H1 (cell line): ENCODE measurements at places on chromosomes 5 and 9. TPM values are rescaled to one million over a fixed set of nuclear protein-coding genes. Genes with fewer than 3 reads are reported as not detected.

DNA sequence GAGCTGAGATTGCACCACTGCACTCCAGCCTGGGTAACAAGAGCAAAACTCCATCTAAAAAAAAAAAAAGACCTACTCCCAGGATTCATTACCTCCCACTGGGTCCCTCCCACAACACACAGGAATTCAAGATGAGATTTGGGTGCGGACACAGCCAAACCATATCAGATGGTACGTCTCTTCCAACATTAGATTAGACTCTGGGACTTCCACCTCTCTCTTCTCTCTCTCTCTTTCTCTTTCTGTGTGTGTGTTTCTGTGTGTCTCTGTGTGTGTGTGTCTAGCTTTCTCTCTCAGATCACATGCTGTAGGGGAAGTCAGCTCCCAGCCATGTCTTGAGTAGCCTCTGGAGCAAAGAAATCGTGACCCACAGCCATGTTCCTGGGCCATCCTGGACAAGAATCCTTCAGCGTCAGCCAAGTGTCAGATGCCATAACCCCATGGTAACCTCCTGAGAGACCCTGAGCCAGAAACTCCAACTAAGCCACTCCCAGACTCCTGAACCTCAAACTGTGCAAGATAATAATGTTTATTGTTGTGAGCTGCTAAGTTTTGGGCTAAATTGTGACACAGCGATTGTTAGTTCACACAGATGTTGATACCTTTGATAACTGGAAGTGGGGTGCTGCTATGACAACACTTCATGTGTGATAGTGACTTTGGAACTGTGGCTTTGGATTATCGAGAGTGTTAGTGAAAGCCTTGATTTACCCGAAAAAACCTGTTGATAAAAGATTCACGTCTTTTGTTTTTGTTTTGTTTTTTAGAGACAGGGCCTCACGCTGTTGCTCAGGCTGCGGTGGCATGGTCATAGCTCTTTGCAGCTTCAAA lies 4.1 kb upstream of the CMBL start:
- H3K27ac ChIP-seq, result no peak overlapping the region
- H3K27me3 ChIP-seq, result peaks cover 2% of the 10 kb centered on the region; the same call in 1 of the 2 replicates
- H3K4me3 ChIP-seq, result no peak overlapping the region
- no peak for DNase-seq
- H3K36me3 ChIP-seq, result no peaks in the 10 kb centered on the region

The TICAM2 gene
- 0.02 TPM in 1 of 2 replicates, not detected in the other for polyA plus RNA-seq

DNA sequence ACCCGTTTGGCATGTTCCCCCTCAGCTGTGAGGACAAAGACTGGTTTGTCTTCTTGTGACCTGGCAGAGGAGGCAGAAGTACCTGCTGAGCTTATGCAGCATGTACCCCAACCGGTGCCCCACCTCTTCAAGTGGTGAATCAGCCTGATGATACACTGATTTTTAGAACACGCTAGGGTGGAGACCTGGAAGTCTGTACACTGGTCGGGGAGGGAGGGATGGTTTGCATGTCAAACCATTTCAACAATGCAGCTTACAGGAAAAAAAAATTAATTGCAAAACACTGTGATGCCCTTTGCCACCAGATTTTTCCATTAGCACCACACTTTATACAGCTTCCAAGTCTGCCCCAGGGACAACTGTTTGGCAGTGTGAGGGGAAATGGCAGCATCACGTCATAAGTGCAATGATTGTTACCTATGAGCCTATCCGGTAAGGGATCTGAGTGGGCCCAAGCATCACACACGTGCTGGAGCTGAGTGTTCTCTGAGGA lies 155.1 kb upstream of the DMRT1 start:
- no peak for DNase-seq
- no peak overlapping the region for H3K27ac ChIP-seq
- H3K27me3 ChIP-seq, result no peaks in the 10 kb centered on the region
- H3K4me3 ChIP-seq, result no peak overlapping the region
- H3K4me1 ChIP-seq, result peaks cover 11% of the 10 kb centered on the region; the same call in 1 of the 2 replicates
- H3K36me3 ChIP-seq, result no peaks in the 10 kb centered on the region

DNA sequence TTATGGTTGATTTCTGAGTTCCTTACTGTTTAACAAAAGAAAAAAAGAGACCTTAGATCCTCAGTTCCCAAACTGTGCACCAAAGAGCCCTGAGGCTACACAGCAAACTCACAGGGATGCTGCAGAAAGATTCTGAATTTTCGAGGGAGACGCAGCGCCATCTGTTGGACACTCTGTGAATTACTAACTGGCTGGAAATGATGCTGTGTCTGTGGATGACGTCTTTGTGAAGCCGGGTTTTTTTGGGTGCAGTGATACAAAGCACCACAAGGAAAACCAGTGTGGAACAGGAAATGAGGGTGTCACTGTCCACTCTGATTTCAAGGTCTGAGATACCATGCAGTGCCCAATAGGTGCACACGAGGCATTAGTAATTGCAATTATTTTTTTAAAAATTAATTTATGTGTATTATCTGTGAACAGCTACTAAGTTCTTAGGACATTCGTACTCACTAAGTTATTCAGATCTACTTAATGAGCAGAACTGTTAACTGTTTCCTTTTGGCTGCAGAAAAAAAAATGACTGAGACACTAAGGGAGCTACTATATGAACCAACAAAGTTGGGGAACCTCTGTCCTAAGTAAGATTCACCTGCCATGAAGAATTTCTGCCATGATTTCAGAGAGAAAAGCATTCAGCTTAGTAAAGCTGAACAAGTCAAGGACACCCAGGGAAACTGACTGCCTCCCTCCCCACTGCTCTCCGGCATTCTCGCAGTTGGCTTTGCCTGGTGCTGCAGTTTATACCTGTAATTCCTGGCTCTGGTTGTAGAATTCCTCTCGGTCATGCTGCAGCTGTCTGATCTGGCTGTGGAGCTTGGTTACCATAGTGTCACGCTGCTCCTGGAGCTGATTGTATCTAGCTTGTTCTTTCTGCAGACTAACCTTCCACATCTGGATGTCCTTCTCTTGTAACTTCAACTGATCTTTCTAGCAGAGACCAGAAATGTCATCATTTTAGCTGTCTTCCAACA lies 23.4 kb downstream of the SPACA9 start:
- peak; percentile 89 for DNase-seq
- no peak overlapping the region for H3K27ac ChIP-seq
- peaks cover 21% of the 10 kb centered on the region for H3K36me3 ChIP-seq

DNA sequence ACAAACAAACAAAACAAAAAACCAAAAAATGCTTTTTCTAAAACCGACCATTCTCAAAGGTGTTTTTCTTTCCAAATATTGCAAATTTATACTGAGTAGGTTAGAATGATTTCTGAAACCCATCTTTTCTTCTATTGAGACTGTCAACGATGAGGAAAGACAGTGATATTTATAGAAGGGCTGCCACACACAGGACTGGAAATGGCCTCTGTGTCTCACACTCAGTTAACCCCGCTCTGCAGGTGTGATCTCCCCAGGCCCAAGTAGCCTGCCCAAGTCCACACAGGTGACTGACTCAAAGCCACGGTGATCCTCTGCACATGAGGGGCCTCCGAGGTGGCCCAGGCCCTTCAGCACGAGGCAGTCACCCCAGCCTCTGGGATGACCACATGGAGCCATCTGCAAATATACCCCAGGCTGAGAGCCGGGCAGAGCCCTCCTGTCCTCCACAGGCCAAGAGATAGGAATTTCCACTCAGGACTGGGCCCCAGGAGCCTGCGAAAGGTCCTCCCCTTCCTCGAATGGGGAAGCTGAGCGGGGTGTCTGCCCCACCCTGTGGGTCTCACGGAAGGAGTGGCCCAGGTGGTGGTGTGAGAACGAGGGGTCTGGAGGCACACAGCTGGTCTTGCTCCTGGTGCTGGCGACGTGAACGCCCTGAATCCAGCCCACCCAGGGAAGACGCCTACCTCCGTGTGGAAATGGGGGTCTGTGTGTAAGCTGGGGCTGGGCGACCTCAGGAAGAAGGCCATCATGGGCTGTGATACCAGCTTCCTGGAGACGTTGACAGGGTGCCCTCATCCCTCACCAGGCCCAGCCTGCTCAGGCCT lies 53.0 kb upstream of the PHYKPL start:
- H3K4me1 ChIP-seq, result no peaks in the 10 kb centered on the region
- H3K4me3 ChIP-seq, result no peak overlapping the region
- no peak for DNase-seq
- no peaks in the 10 kb centered on the region; the same call in 1 of the 2 replicates for H3K27me3 ChIP-seq
- H3K36me3 ChIP-seq, result no peaks in the 10 kb centered on the region

GRCh38 chr5:119055294-119055693 lies 15.6 kb upstream of the DMXL1 start:
- H3K4me1 ChIP-seq, result no peaks in the 10 kb centered on the region
- no peak overlapping the region for H3K4me3 ChIP-seq
- no peaks in the 10 kb centered on the region for H3K36me3 ChIP-seq
- no peak for DNase-seq
- H3K27ac ChIP-seq, result no peak overlapping the region
- no peaks in the 10 kb centered on the region for H3K27me3 ChIP-seq

The LCN1 gene
- polyA plus RNA-seq, result not detected in 2 replicates

DNA sequence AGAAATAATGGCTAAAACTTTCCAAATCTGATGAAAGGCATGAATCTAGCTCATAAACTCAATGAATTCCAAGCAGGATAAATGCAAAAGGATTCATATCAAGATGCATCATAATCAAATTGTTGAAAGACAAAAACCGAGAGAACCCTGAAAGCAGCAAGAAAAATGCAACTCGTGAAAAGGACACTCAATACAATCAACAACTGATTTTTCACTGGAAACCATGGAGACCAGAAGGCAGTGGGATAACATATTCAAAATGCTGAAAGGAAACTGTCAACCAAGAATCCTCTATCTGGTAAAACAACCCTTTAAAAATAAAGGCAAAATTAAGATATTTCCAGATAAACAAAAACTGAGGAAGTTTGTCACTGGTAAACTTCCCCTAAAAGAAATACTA lies 9.5 kb downstream of the FBXL17 start:
- H3K4me1 ChIP-seq, result no peaks in the 10 kb centered on the region
- no peak for DNase-seq
- no peak overlapping the region for H3K27ac ChIP-seq
- H3K36me3 ChIP-seq, result peaks cover 6% of the 10 kb centered on the region; the same call in 1 of the 2 replicates
- no peak overlapping the region for H3K4me3 ChIP-seq

GRCh38 chr9:131096269-131097125 lies at the start of gene AIF1L:
Gene AIF1L (plus strand): TSS chr9:131096531. CDS start chr9:131096630, 99 bp downstream.
- peak; percentile 68 for DNase-seq
- H3K4me3 ChIP-seq, result peak within 1 kb of the TSS; percentile 92
- peak within 1 kb of the TSS; percentile 86 for H3K27ac ChIP-seq
- H3K27me3 ChIP-seq, result no peaks in the 10 kb centered on the region
- H3K4me1 ChIP-seq, result peaks cover 38% of the 10 kb centered on the region

- H3K4me1 ChIP-seq, result peaks cover 21% of the 10 kb centered on the region
- H3K4me3 ChIP-seq, result no peak overlapping the region
- DNase-seq, result no peak
- H3K27ac ChIP-seq, result no peak overlapping the region
Observed at GRCh38 chr9:130668659-130669058, 4.3 kb downstream of the PRDM12 start.

DNA sequence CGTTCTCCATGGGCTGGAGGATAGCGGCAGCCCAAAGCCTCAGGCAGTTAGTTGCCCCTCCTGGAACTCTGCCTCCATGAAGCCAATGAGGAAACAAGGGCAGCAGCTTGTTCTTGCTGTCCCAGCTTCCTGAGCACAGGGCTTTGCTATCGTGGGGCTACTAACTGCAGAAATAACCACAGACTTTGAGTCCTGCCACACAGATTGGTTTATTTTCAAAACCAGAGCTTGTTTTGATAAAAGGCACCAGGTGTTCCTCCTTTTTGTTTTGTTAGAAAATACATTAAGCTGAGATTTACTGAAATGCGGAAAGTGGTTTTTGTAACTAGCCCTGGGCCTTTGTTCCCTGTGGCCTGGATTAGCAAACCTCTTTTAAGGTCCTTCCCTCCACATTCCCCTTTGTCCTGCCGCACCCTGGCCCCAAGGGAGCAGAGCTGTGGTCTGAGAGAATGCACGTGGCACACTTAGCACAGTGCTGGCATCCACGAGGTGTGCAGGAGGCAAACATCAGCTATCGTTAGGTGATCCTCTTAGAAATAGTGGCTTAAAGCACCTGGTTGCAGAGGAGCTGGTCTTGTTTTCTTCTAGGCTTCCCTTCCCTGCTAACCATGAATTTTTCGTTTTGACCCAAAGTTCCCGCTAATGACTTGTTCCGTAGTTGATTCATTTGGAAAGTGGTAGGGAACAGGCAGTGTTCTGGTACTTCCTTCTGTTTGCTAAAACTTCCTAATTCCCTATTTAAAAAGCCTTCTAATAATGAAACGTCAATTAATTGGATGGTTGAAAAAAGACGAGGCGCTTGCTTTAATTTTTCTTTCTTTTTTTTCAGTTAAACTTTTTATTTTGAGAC lies 21.5 kb downstream of the MVB12B start:
- H3K4me1 ChIP-seq, result peaks cover 2% of the 10 kb centered on the region
- H3K27me3 ChIP-seq, result no peaks in the 10 kb centered on the region
- H3K27ac ChIP-seq, result no peak overlapping the region
- no peak for DNase-seq
- H3K4me3 ChIP-seq, result no peak overlapping the region
- no peaks in the 10 kb centered on the region; the same call in 1 of the 2 replicates for H3K36me3 ChIP-seq

The PCA3 gene
- polyA plus RNA-seq, result not detected in 2 replicates

- H3K27me3 ChIP-seq, result no peaks in the 10 kb centered on the region
- no peak for DNase-seq
- H3K27ac ChIP-seq, result no peak overlapping the region
Observed at GRCh38 chr5:13955896-13956295, 11.4 kb upstream of the DNAH5 start.

- no peaks in the 10 kb centered on the region for H3K27me3 ChIP-seq
- H3K36me3 ChIP-seq, result no peaks in the 10 kb centered on the region
- peaks cover 3% of the 10 kb centered on the region for H3K4me1 ChIP-seq
- DNase-seq, result no peak
- H3K27ac ChIP-seq, result no peak overlapping the region
- no peak overlapping the region for H3K4me3 ChIP-seq
Observed at GRCh38 chr5:71705421-71705820, 13.7 kb upstream of the CARTPT start.

The EFNA5 gene
- polyA plus RNA-seq, result 9.4 and 9.6 TPM in 2 replicates

DNA sequence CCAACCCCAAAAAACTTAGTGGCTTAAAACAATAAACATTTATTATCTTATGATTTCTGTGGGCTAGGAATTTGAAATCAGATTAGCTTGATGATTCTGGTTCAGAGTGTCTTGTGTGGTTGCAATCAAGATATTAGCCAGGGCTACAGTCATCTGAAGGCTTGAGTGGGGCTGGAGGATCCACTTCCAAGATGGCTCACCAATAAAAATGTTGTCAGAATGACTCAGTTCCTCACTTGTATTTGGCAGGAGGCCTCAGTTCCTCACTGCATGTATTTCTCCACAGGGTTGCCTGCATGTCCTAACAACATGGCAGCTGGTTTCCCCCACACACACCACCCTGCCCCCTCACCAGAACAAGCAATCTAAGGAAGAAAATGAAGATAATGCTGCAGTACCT lies 98.2 kb upstream of the NIPBL start:
- no peaks in the 10 kb centered on the region for H3K4me1 ChIP-seq
- DNase-seq, result no peak
- H3K27me3 ChIP-seq, result no peaks in the 10 kb centered on the region

DNA sequence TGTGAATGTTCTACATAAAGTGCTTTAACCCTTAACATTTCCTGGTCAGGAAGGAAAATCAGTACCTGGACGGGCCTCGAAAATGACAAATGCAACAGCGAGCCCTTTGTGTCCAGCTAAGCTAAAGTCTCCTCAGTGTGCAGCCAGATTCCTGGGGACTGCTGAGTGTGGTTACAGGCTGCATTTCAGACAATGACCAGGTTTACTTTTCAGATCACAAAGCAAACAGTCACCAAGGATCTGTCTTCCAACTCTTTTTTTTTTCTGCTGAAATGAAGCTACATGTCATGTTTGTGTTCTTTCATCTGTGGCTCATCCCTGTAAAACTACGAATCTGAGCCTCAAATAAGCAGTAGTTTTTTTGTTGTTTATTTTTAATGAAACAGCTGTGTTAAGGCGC lies 20.8 kb downstream of the SLC46A2 start:
- no peaks in the 10 kb centered on the region for H3K27me3 ChIP-seq
- 0 out of 2 replicates have a peak, but pooled peaks cover 2% of the 10 kb centered on the region for H3K36me3 ChIP-seq
- DNase-seq, result no peak
- no peaks in the 10 kb centered on the region for H3K4me1 ChIP-seq
- H3K27ac ChIP-seq, result no peak overlapping the region

The C6 gene
- polyA plus RNA-seq, result not detected in 2 replicates
